GOT3 (cell line): ENCODE measurements at places on chromosomes 12 and 14.

GRCh38 chr12:17971850-17972249, 118.1 kb downstream of the RERGL start:
- no peak for DNase-seq

GRCh38 chr12:54917001-54917488, 62.7 kb downstream of the MUCL1 start:
- DNase-seq = no peak

- no peak for DNase-seq
Measured at GRCh38 chr12:127044836-127045235, 1222.1 kb upstream of the TMEM132C start.

DNA sequence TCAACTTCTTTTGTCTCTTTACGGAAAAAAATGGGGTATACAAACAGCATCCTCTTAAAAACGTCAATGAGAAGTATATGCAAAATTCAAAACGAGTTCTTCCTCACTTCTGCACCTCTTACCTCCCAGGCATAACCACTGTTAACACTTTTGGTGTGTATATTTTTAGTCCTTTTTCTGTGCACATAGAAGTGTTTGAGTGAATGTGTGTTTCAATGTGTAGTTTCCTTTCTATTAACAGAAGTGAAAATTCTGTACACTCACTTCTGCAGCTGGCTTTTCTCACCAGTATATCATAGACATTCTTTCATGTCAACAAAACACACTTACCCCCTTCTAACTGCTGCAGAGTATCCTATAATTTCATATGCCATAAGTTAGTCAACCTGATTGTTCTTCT, 5.4 kb downstream of the UBR7 start:
- DNase-seq = no peak

GRCh38 chr12:97075161-97075933, 168.3 kb downstream of the NEDD1 start:
- DNase-seq = no peak

DNA sequence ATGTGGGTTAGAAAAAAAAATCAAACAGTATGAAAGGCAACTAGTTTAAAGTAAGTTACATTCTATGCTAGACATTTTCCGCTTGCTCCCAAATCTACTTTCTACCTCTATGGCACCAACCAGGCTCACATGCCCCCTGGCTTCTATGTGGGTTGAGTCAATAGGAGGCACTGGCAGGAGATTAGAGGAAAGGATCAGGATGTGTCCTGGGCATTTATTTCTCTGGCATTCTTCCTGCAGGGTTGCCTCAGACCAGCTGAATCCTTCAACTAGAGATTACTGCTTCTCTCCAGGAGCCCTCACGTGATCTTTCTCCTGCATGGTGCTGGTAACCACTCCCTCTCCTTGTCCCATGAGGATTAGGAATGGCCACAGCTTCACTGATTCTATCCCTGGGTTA, 14.9 kb upstream of the CCDC60 start:
- DNase-seq = no peak

DNA sequence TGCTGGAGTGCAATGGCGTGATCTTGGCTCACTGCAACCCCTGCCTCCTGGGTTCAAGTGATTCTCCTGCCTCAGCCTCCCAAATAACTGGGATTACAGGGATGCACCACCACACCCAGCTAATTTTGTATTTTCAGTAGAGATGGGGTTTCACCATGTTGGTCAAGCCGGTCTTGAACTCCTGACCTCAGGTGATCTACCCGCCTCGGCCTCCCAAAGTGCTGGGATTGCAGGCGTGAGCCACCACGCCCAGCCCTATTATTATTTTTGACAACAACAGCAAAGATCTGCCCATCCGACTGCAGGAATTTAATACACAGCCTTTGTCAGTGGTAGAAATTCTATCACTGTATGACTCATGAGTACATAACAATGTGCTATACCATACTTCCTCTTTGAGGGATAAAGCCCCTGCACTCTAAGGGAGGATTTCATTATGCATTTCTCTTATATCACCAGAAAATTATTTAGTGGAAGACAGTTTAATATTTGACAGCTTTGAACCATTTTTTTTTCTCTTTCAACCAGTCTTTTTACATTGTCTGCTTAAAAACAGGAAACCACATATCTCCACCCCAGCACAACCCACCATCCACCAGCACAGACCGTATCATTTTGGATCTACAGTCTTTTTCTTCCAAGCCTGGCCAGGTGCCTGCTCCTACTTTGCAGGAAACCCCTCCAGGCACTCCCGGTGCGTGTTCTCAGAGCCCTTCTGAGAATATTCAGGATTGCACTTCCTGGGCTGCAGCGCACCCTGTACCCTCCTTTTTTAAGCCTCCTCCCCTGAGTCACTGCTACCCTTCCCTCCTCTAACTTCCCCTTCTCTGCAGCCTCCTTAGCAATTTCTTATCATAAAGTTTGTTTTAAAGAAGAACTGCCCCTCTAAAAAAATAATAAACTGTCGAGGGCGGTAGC, 594 bp downstream of the ARHGDIB start:
- no peak for DNase-seq

GRCh38 chr12:88585077-88585476, 4.8 kb upstream of the KITLG start:
- no peak for DNase-seq

DNA sequence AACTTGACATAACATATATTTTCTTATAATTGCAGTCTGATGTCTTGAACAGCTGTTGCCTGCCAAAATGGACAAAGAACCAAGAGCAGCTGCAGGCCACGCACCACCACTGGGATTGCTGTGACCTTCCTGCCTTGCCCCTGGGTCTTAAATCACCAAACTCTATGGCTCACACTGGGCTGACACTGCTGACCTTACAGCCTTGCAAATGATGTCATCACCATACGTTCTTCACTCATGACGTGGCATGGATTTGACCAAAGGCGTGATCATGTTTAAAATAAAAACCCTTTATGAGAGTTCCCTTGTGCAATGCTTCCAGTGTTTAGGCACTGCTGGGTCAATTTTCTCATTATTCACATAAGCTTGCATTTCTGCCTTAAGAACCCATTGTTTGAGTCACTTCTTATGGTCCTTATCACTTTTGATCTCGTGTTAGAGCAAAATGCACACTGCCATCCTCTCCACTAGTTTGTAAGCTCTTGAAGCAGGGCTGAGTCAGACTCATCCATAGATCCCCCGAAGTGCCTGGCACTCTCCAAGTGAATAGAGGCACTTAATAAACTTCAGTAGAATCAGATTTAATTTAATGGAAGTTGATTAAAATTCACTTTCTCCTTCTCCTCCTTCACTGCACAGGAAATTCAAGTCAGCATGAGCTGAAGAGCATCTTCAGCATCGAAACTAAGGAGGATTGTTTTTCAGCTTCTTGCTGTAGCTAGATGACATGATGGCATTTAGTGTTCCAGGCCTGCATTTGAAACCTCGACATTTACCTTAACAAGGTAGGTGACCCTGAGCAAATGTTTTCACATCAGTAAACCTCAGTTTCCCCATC, 132.4 kb upstream of the PZP start:
- no peak for DNase-seq

- DNase-seq = no peak
Measured at GRCh38 chr14:50647282-50647681, 20.8 kb downstream of the SAV1 start.

GRCh38 chr12:132105467-132105866, 38.7 kb downstream of the DDX51 start:
- no peak for DNase-seq

DNA sequence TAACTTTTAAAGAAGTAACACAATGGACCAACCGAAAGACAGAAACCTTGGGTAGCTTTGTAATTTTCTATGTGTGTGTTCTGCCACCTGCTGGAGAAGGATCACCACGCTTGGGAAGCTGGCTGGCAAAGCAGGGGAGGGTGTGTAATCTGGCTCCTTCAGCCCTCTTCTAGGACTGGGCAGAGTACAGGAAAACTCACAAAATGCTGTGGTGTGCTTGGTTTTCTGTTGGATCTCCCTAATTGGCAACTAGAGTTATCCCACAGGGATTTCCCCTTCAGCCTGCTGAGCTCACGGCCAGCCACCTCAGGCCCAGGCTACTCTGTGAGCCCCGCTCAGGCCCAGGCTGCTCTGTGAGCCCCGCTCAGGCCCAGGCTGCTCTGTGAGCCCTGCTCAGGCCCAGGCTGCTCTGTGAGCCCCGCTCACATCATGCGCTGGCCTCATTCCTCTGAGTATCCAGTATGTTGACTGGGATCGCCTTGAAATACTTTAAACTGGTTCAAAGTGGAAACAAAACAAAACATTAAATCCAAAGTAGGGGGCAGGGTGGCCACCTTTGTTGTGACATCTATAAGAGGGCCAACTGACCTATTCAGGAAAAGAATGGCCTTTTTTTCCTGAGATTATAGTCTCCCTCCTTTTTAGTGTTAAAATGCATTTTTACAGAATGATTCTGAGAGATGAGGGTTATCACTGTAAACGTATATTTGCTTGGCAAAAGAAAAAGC, 52.0 kb upstream of the RNU6-8 start:
- DNase-seq = peak; percentile 2

DNA sequence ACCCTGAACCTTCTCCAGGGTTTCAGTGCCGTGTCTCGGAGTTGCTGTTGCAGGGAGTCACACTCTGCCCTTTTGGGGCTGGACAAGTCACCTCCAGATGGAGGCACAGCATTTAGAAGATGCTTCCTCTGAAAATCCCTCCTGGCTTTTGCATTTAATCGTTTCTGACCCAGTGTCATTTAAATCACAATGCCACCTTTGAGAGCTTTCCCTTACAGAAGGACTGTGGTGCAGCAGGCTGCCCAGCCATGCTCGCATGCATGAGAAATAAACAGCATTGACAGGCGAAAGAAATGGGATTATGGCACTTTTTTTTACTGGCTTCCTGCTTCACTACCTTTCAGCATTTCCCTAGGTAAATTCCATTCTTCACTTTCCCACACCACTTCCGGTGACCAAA, 113.4 kb upstream of the DYRK2 start:
- no peak for DNase-seq

DNA sequence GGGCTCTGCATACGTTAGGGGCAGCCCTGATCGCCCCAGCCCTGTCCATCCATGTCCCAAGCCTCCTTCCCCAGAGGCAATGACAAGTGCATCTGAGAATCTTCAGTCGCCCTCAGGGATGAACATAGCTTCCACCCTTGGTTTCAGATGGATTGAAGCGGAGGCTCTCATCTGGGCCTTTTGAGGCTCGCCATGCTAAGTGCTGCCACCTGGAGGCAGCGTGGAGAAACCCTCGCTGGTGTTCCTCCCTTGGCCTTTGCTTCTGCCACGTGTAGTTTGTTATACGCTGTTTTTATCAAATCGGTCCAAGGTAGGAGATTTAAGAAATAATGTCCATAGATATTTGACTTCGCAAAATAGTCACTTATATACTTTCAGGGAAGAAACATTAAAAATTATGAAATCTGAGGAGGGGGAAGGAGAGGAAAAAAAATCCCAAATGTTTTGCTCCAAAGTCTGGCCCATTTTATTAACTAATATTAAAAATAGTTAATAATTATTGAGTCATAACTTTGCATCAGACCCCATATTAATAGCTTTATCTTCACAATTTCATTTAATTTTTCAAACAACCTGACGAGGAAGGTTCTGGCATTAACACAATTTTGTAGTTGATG, 28.8 kb upstream of the LRRC10 start:
- DNase-seq = peak; percentile 96

DNA sequence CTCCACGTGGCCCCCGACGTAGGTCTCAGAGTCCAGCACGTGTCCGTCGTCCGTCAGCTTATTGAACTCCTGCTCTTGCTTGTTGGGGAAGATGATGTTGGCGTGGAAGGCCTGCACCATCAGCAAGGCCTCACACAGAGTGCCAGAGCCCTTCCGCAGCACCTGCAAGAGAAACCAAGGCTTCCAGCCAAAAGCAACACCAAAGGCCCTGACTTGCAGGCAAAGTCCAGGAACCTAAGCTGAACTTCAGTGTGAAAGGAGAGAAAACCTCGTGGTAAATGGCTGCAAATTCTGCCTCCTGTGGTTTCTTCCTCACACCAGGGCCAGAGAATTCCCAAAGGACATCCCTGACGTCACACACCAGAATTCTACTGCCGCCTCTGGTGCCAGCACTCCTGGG, 14.5 kb downstream of the POLE start:
- DNase-seq = no peak

DNA sequence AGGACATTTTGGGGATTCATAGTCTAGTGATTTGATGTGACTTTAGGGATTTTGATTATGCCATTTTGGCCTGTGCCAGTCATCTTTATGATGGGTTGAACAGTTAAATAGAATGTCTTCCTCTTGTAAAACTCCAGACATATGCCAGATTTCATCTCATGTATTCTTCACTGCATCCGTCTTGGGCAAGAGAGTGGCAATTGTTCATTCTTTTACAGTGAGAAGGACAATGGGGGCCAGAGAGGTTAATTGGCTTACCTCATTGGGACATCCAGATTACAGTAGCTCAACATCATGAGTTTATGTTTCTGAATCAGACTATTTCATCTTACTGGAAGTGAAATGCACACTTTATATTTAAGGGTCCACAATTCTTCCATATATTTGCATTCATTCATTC, 108.2 kb upstream of the SLC38A2 start:
- DNase-seq = no peak

DNA sequence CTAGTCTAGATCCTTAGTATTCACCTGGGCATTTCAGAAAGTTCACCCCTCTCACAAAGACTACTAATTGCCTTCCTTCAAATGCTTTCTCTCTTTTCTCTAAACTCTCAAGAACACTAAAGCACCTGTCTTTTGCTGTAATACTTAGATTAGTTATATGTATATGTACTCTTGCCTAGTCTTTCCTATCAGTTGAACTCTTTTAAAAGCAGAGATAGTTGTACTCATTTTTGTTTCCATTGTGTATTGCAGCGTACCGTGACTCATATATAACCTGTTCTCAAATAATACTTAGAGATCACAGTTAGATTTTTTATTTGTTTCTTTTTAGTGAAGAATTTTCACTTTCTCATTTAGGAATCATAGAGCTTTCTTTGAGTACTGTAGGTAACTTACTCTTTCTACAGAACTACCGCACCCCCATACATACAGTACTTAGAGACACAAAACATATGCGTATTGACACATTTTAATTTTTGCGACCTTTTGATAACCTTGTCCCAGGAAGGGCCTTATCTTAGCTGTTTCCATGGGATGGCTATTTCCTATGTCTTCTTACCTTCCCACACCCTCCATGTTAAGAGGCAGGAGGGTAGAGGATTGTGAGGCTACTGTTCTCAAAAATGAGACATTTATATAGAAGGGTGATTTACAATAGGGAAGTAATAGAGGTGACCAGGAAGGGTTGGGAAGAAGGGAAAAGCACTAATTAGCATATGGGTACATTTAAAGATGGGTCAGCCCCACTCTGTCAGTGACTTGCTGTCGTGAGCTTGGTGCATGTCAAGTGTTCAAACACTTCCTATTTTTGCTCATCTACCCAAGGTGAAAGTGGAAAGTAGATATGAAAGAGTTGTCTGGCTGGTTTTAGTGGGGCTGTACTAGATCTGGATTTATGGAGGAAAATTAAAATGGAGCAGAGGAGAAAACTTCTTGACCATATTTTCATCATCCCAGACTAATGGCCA, 74.3 kb downstream of the PLEKHA5 start:
- DNase-seq = no peak
